ENCODE measurements at places on chromosomes 13 and 19. TPM values are rescaled to one million over a fixed set of nuclear protein-coding genes. Genes with fewer than 3 reads are reported as not detected.
A peak's percentile ranks its signal among the peaks of the same experiment; 100 is the strongest.

DNA sequence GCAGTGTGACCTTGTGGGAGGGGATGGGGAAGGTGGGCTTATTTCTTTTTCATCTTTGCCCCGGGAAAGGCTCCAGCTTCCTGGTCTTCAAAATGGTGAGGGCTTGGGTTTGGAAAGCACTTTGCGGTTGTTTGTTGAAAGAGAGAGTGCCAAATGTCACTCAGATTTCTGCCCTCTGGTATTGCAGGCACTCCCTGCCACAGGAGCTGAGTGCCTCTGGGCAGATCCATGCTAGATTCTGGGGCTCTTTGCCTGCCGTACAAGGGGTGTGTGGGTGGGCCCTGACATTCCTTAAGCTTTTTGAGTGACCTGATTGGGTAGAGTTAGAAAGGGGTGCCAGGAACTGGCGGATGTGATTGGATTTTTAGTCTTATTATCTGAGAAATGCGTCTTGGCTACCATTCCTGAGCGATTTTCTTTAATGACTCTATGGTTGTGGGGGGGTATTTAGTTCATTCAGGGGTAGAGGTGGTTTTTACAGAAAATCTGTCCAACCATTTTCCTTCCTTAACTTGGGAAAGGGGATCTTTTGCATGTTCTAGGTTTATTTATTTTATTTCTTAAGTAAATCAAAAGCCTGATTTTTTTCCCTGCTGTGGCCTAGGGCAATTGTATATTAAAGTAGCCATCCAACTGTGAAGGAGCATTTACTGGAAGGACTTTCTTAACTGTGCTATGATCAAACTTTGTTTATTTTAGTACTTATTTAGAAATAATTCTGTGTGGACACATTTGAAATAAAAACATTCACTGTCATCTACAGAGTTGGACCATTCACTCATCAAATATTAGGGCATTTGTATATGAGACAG is 3.2 kb downstream of the ARHGAP35 start:
- H3K4me3 ChIP-seq = peak overlapping the region; percentile 98
- H3K36me3 ChIP-seq = no peaks in the 10 kb centered on the region
- peaks cover 68% of the 10 kb centered on the region for H3K4me1 ChIP-seq
- no peak for DNase-seq
- H3K27ac ChIP-seq = peak overlapping the region; percentile 100
- H3K27me3 ChIP-seq = no peaks in the 10 kb centered on the region

- no peaks in the 10 kb centered on the region for H3K27me3 ChIP-seq
- no peaks in the 10 kb centered on the region for H3K36me3 ChIP-seq
- peak overlapping the region; percentile 90 for H3K27ac ChIP-seq
- DNase-seq = no peak
Measured at GRCh38 chr19:44847144-44848035, 1.3 kb downstream of the NECTIN2 start.

GRCh38 chr19:56209091-56209490 is 7.0 kb downstream of the ZSCAN5C start:
- no peak for DNase-seq
- no peak overlapping the region for H3K4me3 ChIP-seq
- H3K36me3 ChIP-seq = no peaks in the 10 kb centered on the region
- no peaks in the 10 kb centered on the region for H3K4me1 ChIP-seq
- no peak overlapping the region for H3K27ac ChIP-seq
- H3K27me3 ChIP-seq = no peaks in the 10 kb centered on the region

The KASH5 gene
- total RNA-seq = not detected

GRCh38 chr13:95251641-95252040 is 49.6 kb downstream of the ABCC4 start:
- no peaks in the 10 kb centered on the region for H3K27me3 ChIP-seq
- no peak overlapping the region for H3K27ac ChIP-seq
- H3K4me1 ChIP-seq = peaks cover 6% of the 10 kb centered on the region
- H3K4me3 ChIP-seq = no peak overlapping the region

The DIRAS1 gene
- total RNA-seq = 2.0 TPM

The NALCN gene
- not detected for total RNA-seq

DNA sequence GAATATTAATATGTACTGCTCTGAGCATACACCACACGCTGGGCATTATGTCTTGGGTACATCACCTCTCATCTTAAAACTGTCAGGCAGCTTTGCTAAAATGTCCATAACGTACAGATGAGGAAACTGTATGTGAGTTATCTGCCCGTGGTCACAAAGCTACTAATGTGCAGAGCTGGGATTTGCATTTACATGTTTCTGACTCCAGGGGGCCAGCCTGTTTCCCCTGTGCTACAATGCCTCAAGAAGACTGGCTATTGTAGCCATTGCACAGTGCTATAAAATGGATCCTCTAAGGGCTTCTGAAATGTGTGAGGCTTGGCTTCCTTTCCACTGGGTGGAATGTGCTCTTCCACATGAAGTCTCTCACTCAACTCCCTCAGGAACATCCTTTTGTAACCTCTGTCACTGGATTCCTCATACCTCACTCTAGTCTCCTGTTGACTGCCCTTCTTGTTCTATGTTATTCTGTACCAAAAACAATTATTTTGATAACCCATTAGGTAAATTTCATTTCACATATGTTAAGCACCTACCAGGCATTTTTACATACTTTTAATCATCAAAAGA is 95.6 kb upstream of the HTR2A start:
- H3K27ac ChIP-seq = no peak overlapping the region
- no peak overlapping the region for H3K4me3 ChIP-seq
- no peaks in the 10 kb centered on the region for H3K36me3 ChIP-seq
- no peak for DNase-seq
- H3K4me1 ChIP-seq = no peaks in the 10 kb centered on the region

DNA sequence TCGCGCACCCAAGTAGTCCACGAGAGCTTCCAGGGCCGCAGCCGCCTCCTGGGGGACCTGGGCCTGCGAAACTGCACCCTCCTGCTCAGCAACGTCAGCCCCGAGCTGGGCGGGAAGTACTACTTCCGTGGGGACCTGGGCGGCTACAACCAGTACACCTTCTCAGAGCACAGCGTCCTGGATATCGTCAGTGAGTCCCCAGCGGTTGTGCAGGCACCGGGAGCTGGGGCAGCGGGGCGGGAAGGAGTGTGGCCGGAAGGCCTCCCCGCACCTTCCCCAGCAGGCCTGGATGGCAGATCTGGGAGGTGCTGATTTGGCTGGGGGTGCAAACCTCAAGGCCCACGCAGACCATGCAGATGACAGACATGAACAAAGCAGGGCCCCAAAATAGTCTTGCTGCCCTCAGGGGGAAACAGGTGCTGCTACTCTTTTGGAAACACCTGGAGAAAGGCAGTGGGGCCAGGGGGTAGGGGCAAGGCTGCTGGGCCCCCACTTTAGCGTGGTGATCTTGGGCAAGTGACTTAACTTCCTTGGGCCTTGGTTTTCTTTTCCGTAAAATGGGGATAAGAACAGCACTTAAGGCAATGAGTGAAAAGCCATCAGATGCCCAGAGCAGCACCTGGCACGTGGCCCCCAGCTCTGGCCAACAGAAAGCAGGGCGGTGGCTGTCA is 4.0 kb downstream of the MAG start:
- no peak overlapping the region for H3K27ac ChIP-seq
- no peak for DNase-seq
- H3K4me3 ChIP-seq = no peak overlapping the region
- peaks cover 43% of the 10 kb centered on the region for H3K27me3 ChIP-seq
- no peaks in the 10 kb centered on the region for H3K36me3 ChIP-seq
- no peaks in the 10 kb centered on the region for H3K4me1 ChIP-seq

- peaks cover 82% of the 10 kb centered on the region for H3K27me3 ChIP-seq
- no peaks in the 10 kb centered on the region for H3K36me3 ChIP-seq
- no peak overlapping the region for H3K27ac ChIP-seq
- no peak for DNase-seq
Measured at GRCh38 chr19:55071129-55071502, 4.6 kb upstream of the EPS8L1 start.

- H3K27me3 ChIP-seq = no peaks in the 10 kb centered on the region
- no peak overlapping the region for H3K4me3 ChIP-seq
- no peak for DNase-seq
- H3K4me1 ChIP-seq = peaks cover 22% of the 10 kb centered on the region
- H3K27ac ChIP-seq = no peak overlapping the region
Measured at GRCh38 chr13:40994581-40995230, 24.4 kb downstream of the ELF1 start.

The SYDE1 gene
- 3.2 TPM for total RNA-seq

- no peak for DNase-seq
- H3K4me1 ChIP-seq = no peaks in the 10 kb centered on the region
- H3K27ac ChIP-seq = no peak overlapping the region
- H3K27me3 ChIP-seq = no peaks in the 10 kb centered on the region
- H3K4me3 ChIP-seq = no peak overlapping the region
Measured at GRCh38 chr19:32130332-32130731, 215.1 kb upstream of the ZNF507 start.

GRCh38 chr13:44755872-44756271 is 179.7 kb upstream of the TSC22D1 start:
- no peaks in the 10 kb centered on the region for H3K27me3 ChIP-seq
- DNase-seq = no peak
- no peak overlapping the region for H3K4me3 ChIP-seq
- H3K27ac ChIP-seq = peak overlapping the region; percentile 96

DNA sequence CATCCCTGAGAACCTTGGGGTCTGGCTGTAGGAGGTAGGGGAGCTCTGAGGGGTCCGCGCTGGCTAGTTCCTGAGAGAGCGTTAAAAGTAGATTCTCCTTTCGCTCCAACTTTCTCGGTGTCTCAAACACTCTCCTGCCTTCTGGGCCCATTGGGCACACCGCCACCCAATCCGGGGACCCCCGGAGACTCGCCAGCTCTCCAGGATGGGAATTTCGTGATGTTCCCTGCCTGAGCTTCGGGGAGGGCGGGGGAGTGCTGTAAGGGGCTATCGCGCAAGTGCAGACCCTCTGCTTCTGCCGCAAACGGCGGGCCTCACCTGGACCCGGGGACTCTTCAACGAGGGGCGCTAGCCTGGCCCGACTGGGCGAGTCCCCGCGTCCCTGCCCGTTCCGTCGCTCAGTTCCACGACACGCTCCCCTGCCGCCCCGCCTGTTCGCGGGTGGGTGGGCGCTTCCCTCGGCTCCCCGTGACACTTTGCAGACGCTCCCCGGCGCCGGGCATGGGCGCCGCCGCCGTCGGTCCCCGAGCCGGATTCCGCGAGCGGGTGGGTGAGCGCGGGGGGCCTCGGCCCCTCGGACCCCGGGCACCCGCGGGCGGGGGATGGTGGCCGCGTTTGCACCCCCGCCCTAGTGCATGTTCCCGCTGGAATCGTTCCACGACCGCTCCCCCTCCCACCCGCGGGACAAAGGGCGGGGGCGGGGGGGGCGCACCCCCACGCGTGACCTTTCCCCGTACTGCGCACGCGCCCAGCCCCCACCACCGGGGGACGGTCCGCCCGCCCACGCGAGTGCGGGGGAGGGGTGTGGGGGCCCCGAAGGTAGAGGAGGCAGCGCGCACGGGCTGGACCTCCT is at the start of gene CCDC106:
Gene CCDC106, plus strand, starts transcription at position 481 of the 853 bp plus-strand sequence. CDS start 835 bp downstream, outside the sequence.
- H3K4me1 ChIP-seq = peaks cover 38% of the 10 kb centered on the region
- no peaks in the 10 kb centered on the region for H3K27me3 ChIP-seq
- peak within 1 kb of the TSS; percentile 80 for H3K4me3 ChIP-seq
- H3K36me3 ChIP-seq = no peaks in the 10 kb centered on the region
- DNase-seq = no peak

DNA sequence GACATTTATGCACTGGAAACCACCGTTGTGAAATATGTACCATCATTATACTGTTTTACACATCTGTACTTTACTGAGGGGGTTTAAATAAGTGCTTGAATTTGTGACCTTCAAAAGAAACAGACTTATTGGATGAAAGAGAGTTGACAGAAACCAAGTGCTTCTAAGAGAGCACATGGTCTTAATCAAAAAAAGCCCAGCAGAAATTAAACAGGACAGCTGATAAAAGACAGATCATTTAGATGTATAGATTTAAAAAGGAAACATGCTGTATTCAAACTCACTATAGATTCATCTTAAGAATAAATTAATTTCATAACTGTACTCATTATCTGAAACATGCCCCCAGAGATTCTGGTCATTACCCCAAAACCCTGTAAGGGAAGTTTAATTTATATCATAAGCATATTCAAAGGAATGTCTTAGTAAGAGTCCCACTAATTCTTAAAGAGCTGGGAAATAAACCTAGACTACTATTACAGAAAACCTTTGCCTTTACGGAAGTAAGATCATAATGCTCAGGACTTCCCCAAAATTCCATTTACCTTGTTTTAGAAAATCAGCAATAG is 421.8 kb downstream of the DCT start:
- no peak overlapping the region for H3K4me3 ChIP-seq
- no peak for DNase-seq
- H3K27me3 ChIP-seq = no peaks in the 10 kb centered on the region
- no peaks in the 10 kb centered on the region for H3K36me3 ChIP-seq
- no peak overlapping the region for H3K27ac ChIP-seq

The KLF1 gene
- not detected for total RNA-seq

GRCh38 chr13:46307554-46307953 is 79.5 kb downstream of the RUBCNL start:
- no peak overlapping the region for H3K27ac ChIP-seq
- H3K4me1 ChIP-seq = no peaks in the 10 kb centered on the region
- H3K4me3 ChIP-seq = no peak overlapping the region
- no peaks in the 10 kb centered on the region for H3K27me3 ChIP-seq
- DNase-seq = no peak

DNA sequence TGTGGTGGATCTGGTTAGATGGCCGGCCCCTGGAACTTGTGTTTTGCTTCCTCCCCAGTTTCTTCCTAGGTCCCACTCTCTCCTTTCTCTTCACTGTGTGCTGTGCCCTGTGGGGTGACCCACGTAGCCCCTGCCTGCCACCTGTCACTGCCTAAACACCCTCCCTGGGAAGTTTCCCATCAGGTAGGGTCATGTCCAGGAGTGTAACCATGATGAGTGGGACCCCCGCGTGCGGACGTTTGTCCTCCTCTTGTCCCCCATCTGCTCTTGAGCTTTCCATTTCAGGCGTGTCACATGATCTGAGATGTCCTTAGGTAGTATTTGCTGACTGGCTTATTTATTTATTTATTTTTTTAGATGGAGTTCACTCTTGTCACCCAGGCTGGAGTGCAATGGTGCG is 61.3 kb downstream of the ARHGEF7 start:
- no peaks in the 10 kb centered on the region for H3K36me3 ChIP-seq
- peak overlapping the region; percentile 73 for H3K27ac ChIP-seq
- H3K4me3 ChIP-seq = no peak overlapping the region
- no peak for DNase-seq
- H3K4me1 ChIP-seq = peaks cover 91% of the 10 kb centered on the region
- no peaks in the 10 kb centered on the region for H3K27me3 ChIP-seq

The SHISA7 gene
- total RNA-seq = not detected

DNA sequence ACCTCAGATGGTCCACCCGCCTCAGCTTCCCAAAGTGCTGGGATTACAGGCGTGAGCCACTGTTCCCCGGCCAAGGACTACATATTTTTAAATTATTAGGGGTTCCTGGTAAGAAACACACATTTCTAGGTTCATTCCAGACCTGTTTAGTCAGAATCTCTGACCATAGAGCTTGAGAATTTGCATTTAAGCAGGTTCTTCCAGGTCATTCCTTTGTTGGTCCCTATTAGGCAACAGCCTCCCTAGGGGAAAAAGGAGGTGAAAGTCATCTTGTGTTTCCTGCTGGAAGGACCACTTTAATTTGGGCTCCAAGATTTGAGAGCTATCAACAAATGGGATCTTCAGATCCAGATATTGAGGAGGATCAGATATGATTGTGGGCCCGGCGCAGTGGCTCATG is 16.3 kb downstream of the S1PR2 start:
- no peaks in the 10 kb centered on the region for H3K36me3 ChIP-seq
- no peak overlapping the region for H3K27ac ChIP-seq
- H3K4me1 ChIP-seq = no peaks in the 10 kb centered on the region
- H3K27me3 ChIP-seq = no peaks in the 10 kb centered on the region
